ENCODE measurements at places on chromosomes 11 and 22.

GRCh38 chr11:71558996-71559395, 6.4 kb upstream of the KRTAP5-10 start:
- DNase-seq: no peak

DNA sequence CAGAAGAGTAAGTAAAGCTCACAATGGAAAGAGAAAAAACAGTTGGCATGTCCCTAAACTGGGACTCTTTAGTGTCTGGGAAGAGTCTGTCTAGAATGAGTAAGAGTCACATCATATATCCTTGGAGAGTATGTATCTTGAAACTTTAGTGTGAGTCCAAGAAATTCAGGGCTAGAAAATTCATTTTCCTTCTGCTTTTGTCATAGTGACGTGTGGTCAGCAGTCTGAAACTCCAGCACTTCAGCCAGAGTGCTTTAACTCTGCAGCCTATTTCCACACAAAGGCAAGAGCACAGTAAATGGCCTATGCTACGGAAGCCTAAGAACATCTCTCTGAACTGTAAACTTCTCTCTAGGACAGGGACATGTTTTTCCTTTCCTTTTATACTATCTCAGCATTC, 174.1 kb downstream of the FAM181B start:
- DNase-seq: no peak

DNA sequence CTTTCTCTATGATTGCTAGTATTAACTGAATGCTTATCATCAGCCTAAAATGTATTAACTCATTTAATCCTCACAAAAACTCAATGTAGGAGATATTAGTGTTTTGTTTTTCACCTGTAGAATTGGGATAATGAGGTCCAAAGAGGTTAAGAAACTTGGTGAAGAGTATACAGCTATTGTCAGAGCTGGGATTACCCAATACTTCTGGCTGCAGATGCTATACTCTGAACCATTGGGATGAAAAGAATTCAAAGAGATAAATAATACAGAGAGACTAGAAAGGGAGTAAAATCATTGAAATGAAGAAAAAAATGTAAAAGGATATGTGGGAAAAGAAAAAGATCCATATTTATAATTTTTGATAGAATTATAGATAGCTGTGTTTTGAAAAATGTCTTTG, 137.1 kb downstream of the TRPC6 start:
- DNase-seq: no peak

DNA sequence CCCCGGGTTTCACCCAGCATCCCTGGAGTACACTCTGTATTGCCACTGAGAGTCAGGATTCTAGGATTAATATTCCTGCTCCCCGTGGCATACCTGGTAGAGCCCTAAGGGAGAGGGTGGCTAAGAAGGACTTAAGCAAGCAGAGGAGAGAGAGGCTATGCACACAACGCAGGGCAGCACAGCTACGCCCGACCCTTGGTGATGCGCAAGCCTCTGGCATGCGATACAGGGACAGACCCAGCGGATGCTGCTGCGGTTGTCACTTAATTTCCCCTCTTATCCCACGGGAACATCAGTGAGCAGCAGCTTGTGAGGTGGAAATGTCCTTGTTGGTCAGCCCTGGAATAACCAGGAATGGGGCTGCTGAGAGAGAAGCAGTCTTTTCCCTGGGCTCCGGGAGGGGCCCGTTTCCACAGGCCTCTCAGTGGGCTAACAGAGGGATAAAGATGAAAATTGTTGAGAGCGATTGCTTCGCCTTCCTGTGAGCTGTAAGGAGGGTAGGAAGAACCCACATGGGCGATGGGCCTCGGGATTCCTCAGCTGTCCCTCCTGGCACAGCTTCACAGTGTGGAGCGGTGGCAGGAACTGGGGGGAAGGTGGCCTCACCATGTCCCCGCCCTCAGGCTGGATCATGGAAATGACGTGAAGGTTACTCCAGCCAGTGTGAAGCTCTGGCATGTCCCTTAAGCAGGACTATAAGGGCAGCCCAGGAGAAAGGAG, 48.4 kb upstream of the RAB1B start:
- DNase-seq: no peak

DNA sequence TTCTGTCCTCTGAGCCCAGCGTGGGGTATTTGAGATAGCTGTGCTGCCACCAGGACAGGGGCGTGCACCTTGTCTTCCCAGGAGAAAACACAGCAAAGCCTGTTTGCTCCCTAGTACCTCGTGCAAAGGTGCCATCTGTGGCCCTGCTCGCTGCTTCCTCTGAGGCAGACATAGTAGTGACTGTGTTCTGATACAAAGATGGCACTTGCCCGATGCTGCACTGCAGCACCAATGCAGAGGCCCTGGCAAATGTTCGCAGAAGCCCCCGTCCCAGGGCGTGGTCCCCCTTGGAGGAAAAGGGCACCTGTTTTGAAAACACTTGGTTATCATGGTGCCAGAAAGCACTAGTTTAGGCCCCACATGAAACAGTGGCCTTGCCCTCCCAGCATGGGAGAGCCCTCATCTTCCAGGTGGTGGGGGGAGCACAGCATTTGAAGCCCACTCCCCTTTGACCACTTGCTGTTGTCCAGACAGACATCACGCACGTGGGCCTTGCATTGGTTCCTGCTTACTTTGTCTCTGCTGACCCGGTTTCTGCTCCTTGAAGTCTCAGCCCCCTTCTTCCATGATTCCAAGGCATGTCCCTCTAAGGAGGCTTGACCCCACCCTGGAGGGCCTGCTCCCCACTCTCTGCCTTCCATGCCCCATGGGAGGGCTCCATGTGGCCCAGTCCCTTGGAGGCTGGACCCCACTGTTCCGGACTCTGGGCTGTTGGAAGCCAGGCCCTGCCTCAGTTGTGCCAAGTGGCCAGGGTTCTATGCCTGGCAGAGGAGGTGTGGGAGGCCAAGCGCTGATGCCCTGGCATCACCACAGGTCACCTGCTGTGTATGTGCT, 109.4 kb downstream of the KCNQ1OT1 start:
- no peak for DNase-seq

DNA sequence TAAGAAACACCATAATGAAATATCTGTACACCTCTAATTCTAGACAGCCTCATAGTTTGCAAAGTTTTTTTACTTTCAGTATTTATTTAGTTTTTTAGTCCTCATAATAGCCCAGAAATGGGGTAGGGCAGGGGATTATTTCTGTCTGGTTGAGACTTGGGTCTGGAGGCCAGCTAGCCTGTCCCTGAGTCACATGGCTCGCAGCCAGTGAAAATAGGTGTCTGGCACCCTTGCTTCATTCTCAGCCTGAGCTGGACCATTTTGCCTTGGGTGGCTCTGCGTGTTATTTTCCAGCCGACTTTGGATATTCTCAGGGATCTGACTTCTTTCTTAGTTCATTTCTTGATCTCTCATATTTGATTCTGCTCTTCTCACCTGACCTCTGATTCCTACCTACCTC, 123.9 kb upstream of the NARS2 start:
- DNase-seq: no peak

GRCh38 chr11:69982690-69983570, 95.2 kb upstream of the ANO1 start:
- DNase-seq: no peak

DNA sequence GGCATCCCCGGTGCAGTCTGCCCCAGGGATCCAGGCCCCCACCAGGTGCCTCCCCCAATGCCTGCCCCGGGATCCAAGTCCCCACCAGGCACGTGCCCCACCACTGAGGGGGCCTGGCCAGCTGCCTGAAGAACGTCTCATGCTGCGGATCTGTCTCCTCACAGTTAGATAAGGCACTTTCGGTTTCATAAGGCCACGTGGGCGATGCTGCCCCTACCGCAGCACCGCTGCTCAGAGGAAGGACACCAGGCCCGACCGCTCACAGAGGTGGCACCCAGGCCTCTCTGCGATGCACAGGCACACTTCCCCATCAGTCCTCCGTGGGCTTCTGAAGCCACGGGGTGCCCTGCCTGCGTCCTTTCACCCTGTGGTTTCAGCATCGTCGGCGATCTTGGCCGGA, 68.1 kb upstream of the BID start:
- DNase-seq: peak; percentile 8

DNA sequence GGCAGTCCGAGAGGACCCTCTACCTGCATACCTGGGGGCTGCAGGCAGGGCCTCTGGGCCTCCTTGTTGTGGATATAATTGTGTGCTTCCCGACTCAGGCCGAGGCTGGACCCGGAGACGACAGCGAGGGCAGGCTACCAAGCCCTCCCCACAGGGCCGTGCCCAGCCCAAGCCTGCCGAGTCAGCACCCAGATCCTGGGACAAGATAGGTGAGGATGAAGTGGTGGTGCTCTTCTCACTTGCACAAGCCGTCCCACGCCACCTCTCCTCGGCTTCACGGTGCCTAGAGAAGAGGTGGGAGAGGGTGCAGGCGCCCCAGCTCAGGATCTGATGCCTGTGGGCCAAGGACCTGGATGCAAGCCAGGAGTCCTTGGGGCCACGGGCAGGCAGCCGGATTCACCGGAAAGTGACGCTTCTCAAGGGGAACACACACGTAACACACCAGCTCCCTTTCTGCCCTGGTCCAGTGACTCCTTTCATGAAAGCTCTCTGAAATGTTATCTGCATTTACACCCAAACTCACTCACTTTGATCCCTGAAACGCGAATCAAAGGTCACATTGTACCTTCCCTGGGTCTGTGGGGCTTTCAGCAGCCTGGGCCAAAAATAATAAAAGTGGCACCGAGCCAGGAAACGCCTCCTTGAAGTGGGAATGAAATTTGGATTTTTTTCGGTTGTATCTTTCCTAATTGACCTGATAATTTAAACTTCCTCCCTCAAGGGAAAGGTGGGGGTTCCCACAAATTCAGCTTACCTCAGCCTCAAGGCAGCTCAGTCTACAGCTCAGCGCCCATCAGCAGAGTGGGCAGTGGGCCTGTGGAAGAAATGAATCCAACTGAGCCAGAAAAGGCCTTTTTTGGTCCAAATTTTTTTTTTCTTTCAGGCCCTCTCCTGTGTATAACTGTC, 1.1 kb upstream of the GNB1L start:
- DNase-seq: peak; percentile 62

- DNase-seq: no peak
Observed at GRCh38 chr11:6620636-6621035, 1.4 kb upstream of the TPP1 start.

- DNase-seq: no peak
Observed at GRCh38 chr22:48885919-48886305, 941.8 kb downstream of the BRD1 start.

- no peak for DNase-seq
Observed at GRCh38 chr11:38598418-38598817, 2000.4 kb upstream of the RAG2 start.

DNA sequence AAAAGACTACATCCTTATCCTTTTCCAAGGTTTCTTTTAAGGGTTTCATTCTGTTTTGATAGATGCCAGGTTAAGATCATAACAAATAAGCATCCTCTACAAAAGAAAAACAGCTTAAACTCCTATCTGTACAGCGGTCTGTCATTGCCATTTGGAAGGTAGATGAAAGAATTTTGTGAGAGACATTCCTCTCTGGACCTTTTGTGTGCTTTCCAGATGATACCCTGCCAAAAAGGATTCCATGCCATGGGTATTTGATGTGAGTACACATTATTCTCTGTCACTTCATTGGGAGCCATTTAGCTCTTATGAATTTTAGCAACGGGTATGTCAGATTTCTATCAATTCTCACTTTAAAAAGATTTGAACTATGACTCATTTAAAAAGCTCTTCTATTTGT, 153.7 kb downstream of the GRIA4 start:
- no peak for DNase-seq

DNA sequence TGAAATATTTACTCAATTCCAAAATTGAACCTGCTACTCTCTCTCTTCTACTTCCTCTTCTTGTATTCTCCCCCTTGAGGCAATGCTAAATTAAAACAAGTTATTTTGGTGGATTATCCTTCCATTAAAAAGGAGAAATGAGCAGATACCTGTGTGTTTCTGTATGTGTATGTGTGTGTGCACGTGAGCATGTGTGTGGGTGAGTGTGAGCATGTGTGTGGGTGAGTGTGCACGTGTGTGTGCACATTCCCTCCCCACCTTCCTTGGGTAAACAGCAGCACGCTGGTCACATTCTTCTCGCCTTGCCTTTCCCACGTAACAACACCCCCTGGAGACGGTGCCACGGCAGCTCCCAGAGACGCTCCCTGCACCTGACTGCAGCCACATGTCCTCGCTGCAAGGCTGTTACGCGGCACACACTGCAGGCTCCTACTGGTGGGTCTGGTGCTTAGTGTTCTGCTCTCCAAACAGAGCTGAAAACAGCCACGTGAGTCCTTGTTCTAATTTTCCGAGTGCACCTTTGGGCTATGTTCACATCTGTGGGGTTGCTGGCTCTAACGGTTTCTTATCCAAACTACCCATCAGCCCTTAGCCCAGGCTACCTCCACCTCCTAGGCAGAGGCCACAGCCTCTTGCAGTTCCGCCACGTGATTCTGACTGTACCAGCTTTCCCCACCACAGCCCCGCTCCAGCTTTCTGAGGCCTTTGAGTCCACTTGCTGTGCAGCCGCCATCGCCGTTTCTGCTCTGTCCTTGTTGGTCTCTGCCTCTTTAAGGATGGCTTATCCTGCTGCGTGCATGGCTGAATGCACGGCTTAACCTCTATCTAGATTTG, 123.4 kb downstream of the CTTN start:
- no peak for DNase-seq

- no peak for DNase-seq
Observed at GRCh38 chr11:77062924-77063323, 3.8 kb upstream of the CAPN5 start.

- DNase-seq: no peak
Observed at GRCh38 chr11:44519989-44520737, 45.3 kb upstream of the CD82 start.

GRCh38 chr22:30694640-30695350, at the start of gene OSBP2:
OSBP2 (plus strand) TSS chr22:30694874; CDS start chr22:30694910, 36 bp downstream.
- no peak for DNase-seq

- DNase-seq: no peak
Observed at GRCh38 chr11:33706966-33707365, 6.3 kb upstream of the C11orf91 start.

DNA sequence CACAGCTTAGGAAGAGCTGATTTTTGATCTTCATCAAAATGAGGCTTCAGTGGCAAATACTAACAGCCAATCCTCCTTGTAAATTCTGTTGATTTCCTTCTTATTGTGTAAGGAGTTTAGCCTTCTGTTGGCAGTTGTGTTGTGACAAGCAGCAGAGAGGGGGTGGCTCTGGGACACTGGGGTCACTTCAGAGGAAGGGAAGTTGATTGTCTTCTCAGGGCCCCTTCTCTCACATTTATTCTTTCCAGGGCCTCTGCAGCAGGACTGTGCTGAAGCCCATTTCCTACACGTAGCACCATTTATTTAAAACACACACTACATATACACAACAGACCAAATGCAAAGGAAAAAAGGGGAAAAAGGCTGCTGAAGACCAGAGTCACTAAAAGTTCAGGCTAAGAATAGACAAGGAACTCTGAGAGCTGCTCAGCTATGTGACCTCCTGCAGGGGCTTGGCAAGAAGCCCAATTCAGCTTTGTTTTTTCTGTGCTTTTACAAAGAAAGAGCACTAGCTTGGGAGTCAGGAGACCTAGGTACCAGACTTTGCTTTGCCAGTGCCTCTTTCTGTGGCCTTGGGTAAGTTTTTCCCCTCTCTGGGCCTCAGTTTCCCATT, 28.3 kb upstream of the UPB1 start:
- no peak for DNase-seq

GRCh38 chr11:19602406-19602805, 110.2 kb upstream of the NAV2 start:
- DNase-seq: no peak

GRCh38 chr11:72144807-72145565, 9.5 kb downstream of the FOLR3 start:
- no peak for DNase-seq

GRCh38 chr11:112880495-112880894, 80.7 kb upstream of the NCAM1 start:
- no peak for DNase-seq

Measured in stimulated activated CD4-positive, alpha-beta T cell treated with anti-CD3 and anti-CD28 coated beads, Interleukin-4, amount 100 ng/mL, for 48 hours (primary cell).